ENCODE measurements at places on chromosomes 4 and X.

GRCh38 chr4:106691749-106692148 is 323.2 kb upstream of the GIMD1 start:
- no peak for DNase-seq

DNA sequence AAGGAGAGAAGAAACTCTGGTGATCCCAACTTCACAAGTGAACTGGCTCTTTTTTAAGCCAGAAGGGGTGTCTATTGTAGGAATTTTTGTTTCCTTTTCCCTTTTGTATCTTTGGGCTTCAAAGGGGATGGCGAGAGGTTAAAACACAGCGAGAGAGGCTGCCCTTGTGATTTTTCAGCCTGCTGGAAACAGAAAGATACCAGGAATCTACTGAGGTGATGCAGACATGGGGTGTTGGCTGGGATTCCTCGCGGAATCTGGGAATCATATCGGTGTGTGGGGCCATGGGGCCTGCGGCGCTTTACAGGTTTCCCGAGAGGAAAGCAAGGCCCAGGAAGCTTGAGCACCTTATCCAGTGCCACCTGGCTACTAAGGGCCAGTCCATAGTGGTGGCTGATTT is 99.4 kb upstream of the STX18 start:
- no peak for DNase-seq

DNA sequence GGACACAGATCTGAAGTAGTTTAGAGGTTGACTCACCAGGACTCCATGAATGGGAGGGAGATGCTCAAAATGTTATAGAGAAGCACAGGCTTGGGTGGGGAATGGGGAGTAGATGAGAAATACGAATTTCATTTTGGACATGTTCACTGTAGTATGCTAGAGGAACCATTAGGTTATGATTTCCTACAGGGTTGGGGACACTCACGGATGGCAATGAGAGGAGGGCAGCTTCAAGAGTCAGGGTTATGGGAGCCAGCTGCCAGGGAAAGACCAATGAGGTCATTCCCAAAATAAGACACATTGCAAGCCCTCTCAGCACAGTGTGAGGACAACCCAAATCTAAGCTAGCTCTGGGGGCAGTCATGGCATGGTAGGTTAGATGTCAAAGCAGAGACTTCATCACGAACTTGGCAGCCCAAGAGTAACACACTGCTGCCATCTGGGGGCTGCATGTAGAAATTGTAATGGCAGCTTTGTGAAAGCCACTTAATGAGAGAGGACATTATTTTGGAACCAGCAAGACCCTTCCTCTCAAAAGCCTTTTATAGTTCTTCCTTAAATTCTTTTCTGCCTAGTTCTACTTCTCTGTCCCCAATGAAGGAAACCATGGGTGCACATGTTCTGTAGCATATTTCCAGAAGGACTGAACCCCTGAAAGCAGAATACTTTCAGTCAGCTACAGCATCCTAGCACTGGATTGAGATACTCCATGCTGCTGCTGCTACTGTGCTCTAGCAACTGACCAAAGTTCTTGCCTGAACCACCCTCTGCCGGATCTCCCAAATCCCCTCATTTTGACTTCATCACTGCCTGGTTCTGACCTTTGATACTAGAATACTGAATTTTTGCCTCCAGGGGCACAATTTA is 16.2 kb upstream of the ZCCHC12 start:
- DNase-seq = peak; percentile 61

- DNase-seq = no peak
These were observed 99.3 kb upstream of the GRPR start for GRCh38 chrX:16023790-16024734.

DNA sequence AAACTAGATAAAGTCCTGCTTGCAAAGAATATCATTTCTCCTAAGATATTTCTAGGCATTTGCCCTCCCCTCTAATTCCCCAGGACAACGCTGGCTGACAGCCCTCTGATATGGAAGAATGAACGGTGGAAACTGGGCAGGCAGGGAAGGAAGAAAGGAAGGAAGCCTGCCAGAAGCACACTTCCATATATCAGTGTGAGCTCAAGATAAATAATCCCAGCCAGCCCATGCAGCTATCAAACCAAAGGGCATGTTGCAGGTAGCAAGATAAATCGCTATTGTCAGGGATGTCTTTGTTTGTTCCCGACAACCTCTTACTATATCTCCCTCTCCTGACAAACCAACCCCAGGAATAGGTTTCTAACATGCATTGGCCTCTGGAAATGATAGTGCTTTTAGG is 412.8 kb downstream of the HNRNPD start:
- DNase-seq = no peak

DNA sequence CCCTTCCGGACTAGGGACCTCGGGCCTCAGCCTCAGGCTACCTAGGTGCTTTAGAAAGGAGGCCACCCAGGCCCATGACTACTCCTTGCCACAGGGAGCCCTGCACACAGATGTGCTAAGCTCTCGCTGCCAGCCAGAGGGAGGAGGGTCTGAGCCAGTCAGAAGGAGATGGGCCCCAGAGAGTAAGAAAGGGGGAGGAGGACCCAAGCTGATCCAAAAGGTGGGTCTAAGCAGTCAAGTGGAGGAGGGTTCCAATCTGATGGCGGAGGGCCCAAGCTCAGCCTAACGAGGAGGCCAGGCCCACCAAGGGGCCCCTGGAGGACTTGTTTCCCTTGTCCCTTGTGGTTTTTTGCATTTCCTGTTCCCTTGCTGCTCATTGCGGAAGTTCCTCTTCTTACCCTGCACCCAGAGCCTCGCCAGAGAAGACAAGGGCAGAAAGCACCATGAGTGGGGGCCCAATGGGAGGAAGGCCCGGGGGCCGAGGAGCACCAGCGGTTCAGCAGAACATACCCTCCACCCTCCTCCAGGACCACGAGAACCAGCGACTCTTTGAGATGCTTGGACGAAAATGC is at the start of gene WAS:
TSS of gene WAS (plus strand) at position 389 of the 572 bp plus-strand sequence. CDS start at position 444, 55 bp downstream.
- DNase-seq = no peak

DNA sequence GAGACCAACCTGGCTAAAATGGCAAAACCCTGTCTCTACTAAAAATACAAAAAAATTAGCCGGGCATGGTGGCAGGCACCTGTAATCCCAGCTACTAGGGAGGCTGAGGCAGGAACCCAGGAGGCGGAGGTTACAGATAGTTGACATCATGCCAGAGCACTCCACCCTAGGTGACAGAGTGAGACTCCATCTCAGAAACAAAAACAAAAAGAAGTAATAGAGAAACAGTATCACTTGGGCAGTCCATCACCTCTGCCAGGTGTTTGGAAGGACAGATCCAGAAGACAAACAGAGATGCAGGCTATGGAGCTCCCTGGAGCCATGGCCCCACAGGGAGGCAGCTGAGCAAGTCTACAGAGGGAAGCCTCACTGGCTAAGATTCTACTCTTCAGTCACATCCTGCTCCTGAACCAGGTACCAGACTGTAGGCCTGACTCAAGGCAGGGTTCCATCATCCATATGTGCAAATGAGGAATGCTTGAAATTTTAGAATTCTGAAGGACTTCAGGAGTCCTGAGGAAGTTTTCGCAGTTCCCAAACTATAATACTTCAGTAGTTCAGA is 81.4 kb upstream of the CPEB2 start:
- DNase-seq = no peak

GRCh38 chrX:2829469-2830246 is 928 bp downstream of the GYG2 start:
- no peak for DNase-seq

GRCh38 chr4:155569960-155570515 is 96.6 kb upstream of the GUCY1A1 start:
- no peak for DNase-seq

GRCh38 chr4:31141832-31142142 is 421.6 kb downstream of the PCDH7 start:
- no peak for DNase-seq

GRCh38 chr4:165602621-165603020 is 223.8 kb downstream of the CPE start:
- no peak for DNase-seq

DNA sequence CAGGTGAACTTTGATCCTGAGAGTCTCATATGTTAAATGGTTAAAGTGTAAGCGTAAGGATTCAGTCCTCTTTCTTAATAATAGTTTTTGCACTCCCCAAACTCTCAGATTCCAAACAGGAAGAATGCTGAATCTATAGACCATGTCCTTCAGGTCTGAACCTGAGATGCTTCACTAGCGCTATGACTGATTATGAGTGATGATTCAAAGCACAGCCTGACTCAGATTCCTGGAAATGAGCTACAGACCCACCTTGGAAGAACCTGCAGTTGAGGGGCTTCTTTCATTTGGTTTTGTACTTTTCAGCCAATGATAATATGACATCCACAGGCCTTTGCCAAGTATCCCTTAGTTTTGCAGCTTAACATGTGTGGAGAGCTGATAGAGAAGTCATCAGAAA is 1.4 kb downstream of the EDNRA start:
- no peak for DNase-seq

DNA sequence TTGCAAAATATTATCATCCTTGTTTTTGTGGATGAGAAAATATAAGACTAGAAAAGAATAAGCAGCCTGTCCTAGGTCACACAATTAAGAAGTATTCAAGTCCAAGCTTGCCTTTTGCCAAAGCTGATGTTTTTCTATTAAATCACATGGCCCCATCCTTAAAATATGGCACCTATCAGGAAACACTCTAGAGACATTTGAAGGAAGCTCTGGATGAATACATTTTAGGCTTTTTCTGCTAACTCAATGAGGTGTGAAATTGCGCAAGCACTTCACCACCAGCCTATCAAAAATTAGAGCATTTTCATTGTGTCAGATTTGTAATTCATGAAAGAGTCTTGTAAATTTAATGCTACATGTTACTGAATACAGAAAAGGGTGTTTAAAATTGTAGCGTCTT is 251.1 kb upstream of the MAD2L1 start:
- no peak for DNase-seq

DNA sequence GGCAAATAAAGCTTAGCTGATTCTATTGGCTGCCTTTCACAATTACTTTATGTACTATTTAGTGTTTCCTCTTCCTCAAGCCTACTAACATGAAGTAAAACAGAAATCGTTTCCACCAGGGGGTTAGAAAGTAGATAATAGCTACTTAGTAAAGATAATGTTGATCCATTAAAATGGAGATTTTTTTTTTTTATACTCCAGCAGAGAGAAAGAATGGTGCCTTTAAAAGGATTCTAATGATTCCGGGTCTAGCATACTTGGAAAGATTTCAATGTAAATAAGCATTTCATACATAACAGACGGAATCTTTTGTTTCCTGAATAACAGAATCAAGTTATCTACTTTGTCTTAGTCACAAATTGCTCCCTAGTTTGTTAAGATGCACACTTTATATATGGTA is 37.1 kb downstream of the GK start:
- no peak for DNase-seq

- no peak for DNase-seq
These were observed 127.7 kb downstream of the ASB9 start for GRCh38 chrX:15142084-15142715.

DNA sequence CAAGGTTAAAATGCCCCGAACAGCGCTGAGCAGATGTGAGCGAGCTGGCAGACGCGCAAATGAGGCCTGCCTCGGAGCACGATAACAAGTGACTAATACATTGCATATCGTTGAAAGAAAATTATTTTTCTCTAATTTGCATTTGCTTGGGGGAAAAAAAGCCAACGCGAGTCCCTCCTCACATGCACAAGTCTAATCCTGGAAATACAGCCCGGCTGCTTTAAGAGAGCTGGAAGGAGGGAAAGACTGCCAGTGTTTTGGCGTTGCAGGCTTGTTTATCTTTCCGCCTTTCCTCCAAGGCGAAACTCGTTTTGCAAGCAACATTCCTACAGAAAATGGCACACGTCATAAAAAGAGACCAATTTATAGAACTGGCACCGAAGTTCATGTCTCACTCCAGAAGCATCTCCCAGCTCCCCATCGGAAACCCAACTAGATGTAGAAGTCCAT is 12.6 kb downstream of the BCOR start:
- no peak for DNase-seq

- DNase-seq = no peak
These were observed 48.0 kb downstream of the RAPGEF2 start for GRCh38 chr4:159150821-159151390.

- DNase-seq = no peak
These were observed 31.0 kb upstream of the ARAF start for GRCh38 chrX:47530049-47530448.

GRCh38 chr4:33086331-33086925 is 2366.3 kb downstream of the PCDH7 start:
- DNase-seq = no peak

All from NCI-H2227 treated with DMSO at 0.1 percent for 48 hours (cell line).